ENCODE measurements at places on chromosomes 1 and 21.
A peak's percentile ranks its signal among the peaks of the same experiment; 100 is the strongest.

DNA sequence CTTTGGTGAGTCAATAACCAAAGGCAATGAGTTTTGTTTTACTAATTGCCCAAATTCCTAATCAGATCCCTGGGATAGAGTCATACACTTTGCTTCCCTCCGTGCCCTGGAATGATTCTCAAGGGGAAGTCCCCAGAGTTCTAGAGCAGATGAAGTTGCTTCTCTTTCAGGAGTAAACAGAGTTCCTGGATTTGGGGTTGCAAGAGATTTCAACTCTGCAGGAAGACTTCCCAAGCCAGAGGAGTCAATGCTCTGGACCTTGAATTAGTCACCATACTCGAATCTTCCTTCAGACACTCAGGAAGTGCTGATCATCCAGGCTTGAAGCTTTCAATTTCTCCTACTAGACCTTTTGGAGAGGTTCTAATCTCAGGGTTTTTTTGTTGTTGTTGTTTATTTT, 39.6 kb downstream of the FCER1A start:
- DNase-seq = no peak

GRCh38 chr21:21714426-21714825, 716.2 kb downstream of the NCAM2 start:
- no peak for DNase-seq

DNA sequence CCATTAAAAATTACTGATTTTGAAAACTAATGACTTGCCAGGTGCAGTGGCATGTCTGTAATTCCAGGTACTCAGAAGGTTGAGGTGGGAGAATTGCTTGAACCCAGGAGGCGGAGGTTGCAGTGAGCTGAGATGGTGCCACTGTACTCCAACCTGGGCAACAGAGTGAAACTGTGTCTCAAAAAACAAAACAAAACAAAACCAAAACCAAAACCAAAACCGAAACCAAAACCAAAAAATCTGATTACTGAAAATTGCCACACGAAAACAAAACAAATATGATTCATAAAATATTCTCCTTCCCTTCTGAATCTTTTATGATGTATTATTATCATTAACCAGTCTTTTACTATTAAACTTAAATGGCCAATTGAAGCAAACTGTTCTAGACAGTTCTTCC, 74.1 kb downstream of the SERINC2 start:
- no peak for DNase-seq

DNA sequence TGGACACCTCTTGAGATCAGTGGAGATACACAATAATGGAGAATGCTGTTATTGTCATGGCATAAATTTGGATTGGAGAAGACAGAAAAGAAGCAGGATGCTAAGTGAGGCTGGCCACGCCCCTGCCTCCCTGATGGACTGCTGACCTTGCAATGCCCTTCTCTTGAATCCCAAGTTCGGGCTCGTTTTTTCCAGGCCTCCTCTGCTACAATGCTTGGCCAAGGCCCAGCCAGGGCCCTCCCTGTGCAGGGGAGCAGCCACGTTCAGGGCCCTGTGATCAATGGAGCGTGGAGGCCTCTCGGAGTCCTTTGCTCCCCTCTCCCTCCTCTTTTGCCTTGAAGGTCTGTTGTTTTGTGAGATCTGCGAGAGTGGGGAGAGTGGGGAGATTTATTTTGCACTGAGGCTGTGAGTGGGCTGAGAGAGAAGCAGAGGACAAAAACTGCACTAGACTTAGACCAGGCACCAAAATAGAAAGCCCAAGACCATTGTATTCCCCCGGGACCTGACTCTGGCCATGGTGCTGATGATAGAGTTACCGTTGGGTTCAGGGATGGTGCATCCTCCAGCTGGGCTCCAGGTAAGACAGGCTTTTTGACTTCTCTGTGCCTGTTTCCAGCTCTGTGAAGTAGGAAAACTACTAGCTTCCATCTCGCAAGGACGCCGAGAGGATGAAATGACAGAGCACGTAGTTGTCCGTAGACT, 268.6 kb downstream of the KAZN start:
- no peak for DNase-seq

GRCh38 chr1:26582836-26583460, 53.4 kb downstream of the RPS6KA1 start:
- no peak for DNase-seq

GRCh38 chr1:206101351-206102045, 15.7 kb downstream of the AVPR1B start:
- no peak for DNase-seq

- DNase-seq = peak; percentile 14
Observed at GRCh38 chr1:246837418-246838117, 94.2 kb downstream of the AHCTF1 start.

DNA sequence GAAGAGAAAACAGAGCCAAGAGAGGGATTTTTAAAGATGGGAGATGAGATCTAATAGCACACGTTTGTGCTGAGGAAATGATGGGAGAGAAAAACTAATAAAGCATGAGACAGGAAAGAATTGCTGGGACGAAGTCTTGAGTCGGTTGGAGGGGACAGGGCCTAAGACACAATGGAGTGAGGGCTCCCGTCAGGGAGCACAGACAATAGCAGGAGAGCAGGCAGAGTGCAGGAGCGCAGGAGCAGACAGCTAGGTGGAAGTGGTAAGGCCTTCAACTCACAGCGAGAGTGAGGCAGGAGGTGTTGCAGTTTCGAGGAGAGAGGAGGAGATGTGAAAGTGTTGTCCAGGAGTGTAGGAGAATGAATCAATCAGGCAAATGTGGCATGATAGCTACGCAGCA, 59.9 kb upstream of the SOX13 start:
- DNase-seq = no peak

DNA sequence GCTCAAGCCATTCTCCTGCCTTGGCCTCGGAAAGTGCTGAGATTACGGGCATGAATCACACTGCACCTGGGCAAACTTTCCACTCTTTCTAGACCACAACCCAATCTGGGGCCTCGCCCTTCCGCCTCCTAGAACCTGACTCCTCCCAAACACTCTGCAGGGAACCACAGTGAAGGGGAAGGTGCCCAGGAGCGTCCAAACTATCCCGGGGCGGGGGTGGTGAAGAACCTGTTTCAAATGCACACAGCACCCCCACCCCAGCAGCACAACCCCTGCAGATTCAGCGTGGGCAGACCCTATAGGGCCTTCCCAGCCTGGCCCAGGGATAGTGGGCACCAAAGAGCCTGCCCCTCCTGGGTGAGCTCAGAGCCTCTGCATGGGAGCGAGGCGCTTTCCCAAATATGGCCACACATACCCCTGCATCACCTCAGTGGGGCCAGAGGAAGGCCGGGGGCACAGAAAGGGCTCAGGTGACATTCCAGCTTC, 86.9 kb downstream of the STUM start:
- DNase-seq = no peak

DNA sequence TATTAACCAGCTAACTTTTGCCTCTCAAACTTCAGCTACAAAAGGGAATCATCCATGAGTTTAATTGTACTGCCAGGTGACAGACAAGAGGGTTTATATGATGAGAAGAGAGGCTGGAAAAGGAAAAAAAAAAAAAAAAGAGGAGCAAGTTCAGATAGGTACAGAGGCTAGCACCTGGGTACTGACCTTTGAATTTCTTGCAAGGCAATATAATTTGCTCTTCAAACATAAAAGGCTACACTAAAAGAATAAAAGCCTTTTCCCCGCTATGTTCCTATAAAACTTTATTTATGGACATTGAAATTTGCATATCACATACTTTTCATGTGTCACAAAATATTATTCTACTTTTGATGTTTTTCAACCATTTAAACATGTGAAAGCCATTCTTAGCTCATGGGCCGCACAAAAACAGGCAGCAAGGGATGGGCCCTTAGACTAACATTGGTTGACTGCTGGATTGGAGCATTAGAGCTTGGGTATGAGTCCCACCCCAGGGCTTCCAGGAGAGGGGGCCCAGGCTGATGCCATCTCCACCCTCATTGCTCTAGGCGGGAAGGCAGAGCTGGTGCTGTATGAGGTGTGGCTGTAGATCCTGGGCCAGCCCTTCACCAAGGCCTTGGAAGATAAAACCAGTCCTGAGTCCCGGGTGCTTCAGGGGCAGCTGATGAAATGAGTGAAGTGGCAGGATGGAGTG, 44.3 kb downstream of the ATP1B1 start:
- DNase-seq = no peak

- DNase-seq = peak; percentile 2
Observed at GRCh38 chr1:213231795-213232231, 180.8 kb downstream of the RPS6KC1 start.

DNA sequence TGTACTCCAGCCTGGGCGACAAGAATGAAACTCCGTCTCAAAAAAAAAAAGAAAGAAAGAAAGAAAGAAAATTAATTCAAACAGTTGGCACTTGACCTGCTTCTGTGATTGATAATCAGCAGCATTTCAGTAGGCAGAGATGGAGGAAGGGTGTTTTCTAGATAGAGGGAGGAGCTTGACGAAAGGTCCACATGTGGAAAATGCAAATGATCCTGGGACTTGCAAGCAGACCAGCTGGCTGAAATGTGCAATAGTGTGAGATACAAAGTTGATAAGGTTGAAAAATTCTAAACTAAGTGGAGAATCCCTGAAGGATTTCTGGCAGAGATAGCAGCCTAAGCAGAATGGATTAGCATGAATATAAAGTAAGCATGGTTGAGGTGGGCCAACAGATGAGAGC, 4.2 kb downstream of the ELAPOR1 start:
- no peak for DNase-seq

DNA sequence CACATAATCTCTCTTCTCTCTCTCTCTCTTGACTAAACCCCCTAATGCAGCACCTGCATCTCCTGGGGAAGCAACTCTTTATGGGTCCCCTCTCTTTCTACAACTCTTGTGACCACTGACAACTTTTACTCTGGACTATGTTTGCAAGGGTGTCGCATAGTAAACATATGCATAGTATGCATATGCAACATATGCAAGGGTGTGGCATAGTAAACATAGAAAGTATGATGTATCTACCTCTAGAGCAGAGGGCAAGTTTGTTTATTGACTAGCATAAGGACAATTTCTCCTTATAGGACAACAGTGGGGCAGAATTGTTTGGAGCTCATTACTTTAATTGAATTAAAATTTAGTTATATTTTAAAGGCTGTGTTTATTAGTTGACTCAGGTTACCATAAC, 462.5 kb downstream of the AMY1C start:
- DNase-seq = no peak

GRCh38 chr1:243487649-243488227, 231.9 kb downstream of the SDCCAG8 start:
- peak; percentile 72 for DNase-seq

- no peak for DNase-seq
Observed at GRCh38 chr1:2156866-2157265, 37.7 kb downstream of the FAAP20 start.

GRCh38 chr1:204623365-204623893, 62.1 kb downstream of the LRRN2 start:
- DNase-seq = peak; percentile 36

DNA sequence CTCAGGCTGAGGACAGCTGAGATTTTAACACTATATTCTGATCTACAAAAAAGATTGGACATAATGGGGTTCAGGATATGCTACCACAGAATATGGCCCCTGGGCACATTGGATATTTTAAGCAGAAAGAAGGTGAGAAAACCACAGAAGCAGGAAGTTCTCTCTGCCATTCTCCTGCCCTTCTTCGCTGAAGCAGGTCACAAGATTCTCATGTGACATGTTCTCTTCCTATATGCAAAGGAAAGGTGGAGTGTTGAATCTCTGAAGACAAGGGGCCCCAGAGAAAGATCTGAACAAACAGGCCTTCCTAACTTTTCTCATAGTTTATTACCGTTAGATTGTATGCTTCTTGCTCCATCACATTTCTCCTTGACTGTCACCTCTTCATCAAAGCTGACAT, 285.7 kb downstream of the S1PR1 start:
- DNase-seq = no peak

DNA sequence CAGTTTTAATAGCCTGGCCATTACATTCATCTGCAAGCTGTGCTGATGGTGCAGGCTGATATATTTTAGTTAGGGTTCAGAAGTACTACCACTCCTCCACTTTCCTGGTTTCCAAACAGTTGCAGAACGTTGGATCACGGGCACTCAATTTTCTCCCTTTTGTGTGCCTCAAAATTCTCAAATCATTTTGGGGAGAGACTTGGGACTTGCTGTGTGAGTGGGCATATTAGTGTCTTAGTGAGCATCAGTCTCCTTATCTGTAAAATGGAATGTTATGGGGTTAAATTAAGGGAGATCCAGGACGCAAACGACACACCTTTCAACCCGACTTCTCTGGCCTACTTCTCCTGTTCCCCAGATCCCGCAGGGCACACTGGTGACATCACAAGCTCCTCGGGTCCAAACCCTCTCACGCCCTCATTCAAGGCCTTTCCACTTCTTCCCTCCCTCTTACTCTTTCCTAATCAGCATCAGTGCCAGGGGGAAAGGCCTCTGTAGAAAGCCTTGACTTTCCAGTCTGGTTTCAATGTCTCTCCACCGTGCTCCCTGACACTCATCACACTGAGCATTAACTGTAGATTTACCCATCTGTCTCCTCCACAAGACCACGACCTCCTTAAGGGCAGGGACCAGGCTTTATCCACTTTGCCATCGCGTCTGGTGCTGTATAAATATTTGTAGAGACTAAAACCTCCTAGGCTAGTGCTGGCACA, 1.2 kb downstream of the PIGP start:
- DNase-seq = peak; percentile 23

- no peak for DNase-seq
Observed at GRCh38 chr1:44826375-44827196, 16.5 kb downstream of the PTCH2 start.

DNA sequence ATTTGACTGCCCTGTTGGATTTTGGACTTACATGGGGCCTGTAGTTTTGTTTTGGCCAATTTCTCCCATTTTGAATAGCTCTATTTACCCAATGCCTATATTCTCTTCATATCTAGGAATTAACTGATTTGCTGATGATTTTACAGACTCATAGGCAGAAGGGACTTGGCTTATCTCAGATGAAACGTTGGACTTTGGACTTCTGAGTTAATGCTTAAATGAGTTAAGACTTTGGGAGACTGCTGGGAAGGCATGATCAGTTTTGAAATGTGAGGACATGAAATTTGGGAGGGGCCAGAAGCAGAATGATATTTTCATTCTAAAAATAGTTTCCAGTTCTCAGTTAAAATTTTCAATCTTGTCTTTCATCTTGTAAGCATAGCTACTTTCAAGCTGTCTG, 222.3 kb downstream of the COP1 start:
- peak; percentile 49 for DNase-seq

GRCh38 chr21:33767236-33767635, 124.9 kb downstream of the ITSN1 start:
- no peak for DNase-seq

GRCh38 chr1:80910426-80910825, 890.3 kb upstream of the ADGRL2 start:
- DNase-seq = no peak

- DNase-seq = peak; percentile 61
Observed at GRCh38 chr1:7669559-7670311, 101.4 kb upstream of the VAMP3 start.

GRCh38 chr1:15958111-15958510, 17.8 kb downstream of the ZBTB17 start:
- no peak for DNase-seq

DNA sequence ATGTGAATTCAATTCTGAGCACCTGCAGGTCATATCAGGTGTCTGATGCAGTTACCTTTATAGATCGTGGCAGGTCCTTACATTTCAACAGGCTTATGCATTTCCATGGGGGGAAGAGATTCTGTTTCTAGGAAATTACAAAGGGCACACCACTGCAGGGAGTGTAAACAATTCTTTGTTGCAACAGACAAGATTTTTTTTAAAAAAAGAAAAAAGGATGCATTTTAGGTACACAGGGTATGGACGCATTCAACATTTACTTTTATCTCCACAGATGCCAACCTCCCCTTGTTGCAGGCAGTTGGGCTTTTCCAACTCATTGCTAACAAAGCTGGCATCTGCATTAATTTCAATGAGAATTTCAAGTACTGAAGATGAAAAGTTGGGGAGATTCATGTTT, 13.5 kb upstream of the TEKT2 start:
- DNase-seq = no peak

Data from A549 (cell line).